ENCODE measurements at places on chromosomes 12 and 14. TPM values are rescaled to one million over a fixed set of nuclear protein-coding genes. Genes with fewer than 3 reads are reported as not detected.

The CLEC1B gene
- not detected for total RNA-seq

- H3K4me3 ChIP-seq, result no peak overlapping the region
- H3K4me1 ChIP-seq, result peaks cover 13% of the 10 kb centered on the region
- no peak overlapping the region for H3K27ac ChIP-seq
Observed at GRCh38 chr12:108310489-108310888, 28.6 kb downstream of the CMKLR1 start.

DNA sequence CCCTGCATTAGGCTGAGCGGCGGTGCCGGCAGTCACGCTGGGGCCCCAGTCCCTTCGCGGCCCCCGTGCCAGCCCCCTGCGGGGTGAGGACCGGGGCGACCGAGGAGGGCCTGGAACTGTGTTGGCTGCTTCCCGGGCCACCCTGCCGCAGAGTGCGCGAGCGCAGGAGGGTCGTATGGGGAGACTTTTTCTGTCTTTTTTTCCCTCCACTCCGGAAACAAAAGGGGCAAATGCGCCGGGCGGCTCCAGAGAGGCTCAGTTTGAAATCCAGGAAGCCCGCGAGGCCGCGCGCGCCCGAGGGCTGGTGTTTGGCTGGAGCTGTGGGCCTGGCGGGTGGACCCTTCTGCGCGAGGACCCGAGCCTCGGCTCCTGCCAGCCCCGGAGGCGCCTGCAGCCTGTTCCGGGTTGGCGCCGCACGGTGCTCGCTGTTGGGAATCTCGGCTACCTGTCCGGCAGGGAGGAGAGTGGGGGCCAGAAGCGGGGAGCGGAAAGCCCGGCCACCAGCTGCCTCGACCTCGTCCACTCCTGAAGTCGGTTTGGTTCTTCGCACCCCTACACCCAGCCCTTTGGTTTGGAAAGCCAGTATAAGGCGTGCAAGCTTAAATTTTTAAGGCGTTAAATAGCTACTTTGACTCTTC lies 638 bp downstream of the PLEKHG3 start:
- H3K36me3 ChIP-seq, result no peaks in the 10 kb centered on the region
- peak overlapping the region; percentile 93 for H3K27ac ChIP-seq
- peak; percentile 30 for DNase-seq
- H3K4me3 ChIP-seq, result peak overlapping the region; percentile 84
- H3K4me1 ChIP-seq, result peaks cover 56% of the 10 kb centered on the region

DNA sequence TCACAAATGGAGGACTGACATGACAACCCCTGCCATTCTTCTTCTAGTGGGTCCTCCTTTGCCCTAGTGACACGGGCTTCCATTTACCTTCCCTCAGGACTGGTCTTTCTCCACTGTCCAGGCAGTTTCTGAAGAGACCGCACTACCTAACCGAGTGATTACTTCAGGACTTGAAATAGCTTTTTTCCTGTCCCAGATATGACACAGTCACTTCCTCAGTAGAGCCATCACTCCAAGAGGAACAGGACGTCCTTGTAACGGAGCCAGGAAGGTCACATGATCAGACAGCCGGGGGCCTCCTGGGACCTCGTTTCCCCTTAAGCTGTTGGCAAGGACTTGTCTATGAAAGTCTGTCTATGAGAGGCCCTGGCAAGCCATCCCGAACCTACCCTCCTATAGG lies 62.3 kb downstream of the FOS start:
- no peaks in the 10 kb centered on the region for H3K4me1 ChIP-seq
- peaks cover 17% of the 10 kb centered on the region for H3K27me3 ChIP-seq
- no peak for DNase-seq

DNA sequence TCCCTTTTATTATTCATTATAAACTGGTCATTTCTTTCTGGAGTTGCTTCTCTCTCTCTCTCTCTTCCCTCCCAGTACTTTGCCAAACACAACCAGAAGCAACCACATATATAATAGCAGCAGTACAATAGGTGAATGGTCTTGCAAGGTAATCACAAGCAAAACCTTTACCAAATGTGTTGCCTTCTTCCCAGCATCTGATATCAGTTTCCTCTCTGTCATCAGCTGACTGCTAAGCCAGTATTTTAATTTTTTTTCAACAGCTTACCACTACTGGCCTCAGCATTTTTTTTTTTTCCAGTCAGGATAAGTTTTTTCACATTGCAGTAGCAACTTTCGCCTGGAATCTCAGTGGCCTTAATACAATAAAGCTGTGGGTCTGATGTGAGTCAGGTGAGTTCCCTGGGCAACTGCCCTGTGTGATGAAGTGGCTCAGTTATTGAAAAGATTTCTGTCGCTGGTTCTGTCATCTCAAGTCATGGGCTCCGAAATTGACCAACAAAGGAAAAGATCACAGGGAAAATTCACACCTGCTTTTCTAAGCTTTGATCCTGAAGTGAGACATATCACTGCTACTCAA lies 282.5 kb upstream of the AMIGO2 start:
- no peak overlapping the region for H3K27ac ChIP-seq
- DNase-seq, result no peak
- no peak overlapping the region for H3K4me3 ChIP-seq

GRCh38 chr12:104737791-104738301 lies 220.2 kb downstream of the SLC41A2 start:
- H3K4me3 ChIP-seq, result no peak overlapping the region
- no peak overlapping the region for H3K27ac ChIP-seq
- no peaks in the 10 kb centered on the region for H3K27me3 ChIP-seq
- H3K4me1 ChIP-seq, result peaks cover 2% of the 10 kb centered on the region

- DNase-seq, result no peak
- peaks cover 13% of the 10 kb centered on the region for H3K36me3 ChIP-seq
Observed at GRCh38 chr12:56688846-56689109, 694 bp upstream of the PTGES3 start.

DNA sequence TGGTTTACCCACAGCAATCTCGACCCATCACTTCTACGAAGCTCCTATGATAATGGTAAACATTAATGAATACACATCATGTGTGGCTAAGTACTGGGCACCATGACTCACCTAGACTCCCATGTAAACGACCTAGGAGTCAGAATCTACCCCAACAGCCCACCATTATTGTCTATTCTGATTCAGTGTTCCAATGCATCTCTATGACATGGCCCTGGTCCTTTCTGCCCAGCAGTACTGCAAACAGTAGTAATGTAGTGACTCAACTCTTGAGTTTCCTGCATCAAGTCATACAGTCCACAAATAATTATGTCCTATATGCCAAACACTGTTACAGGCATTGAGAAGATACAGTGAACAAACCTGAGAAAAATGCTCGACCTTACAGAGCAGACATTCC lies 14.6 kb downstream of the GTF2A1 start:
- H3K4me1 ChIP-seq, result no peaks in the 10 kb centered on the region
- DNase-seq, result no peak
- H3K27me3 ChIP-seq, result no peaks in the 10 kb centered on the region
